ENCODE measurements at places on chromosomes 16 and 17.

DNA sequence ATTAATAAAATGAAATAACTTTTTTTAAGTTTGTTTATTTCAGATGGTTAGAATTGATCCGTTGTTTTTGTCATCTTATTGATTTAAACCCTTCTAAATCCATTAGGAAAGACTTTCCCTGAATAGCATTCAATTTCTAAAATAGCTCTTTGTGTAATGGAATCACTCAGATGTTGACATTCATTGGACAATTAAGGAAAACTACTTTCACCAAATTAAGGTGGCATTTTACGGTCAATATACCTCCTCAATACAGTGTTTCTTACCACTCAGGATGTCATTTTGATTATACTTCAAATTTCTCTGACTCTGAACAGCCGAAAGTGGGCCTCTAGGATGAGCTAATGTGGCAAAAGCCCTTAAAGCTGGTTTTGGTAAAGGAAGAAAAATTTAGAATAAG lies 1.8 kb downstream of the ARL6IP1 start:
- DNase-seq, result no peak

DNA sequence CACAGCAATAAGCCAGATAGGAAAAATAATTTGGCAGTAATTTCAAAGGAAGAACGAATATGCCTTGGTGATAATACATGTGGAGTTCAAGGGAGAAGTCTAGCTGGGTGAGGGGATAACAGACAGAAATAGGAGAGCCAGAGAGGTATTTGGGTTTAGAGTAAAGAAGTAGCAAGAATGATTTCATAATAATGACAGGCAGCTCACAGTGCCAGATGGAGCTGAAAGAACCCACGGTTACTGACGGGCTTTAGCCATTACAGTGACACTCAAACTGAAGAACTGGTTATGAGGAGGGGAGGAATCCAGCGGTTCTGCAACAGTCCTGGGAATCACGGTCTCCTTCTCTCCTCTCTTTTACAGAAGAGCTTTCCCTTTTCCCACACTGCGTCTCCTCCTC lies 2.2 kb downstream of the OR4D1 start:
- no peak for DNase-seq

DNA sequence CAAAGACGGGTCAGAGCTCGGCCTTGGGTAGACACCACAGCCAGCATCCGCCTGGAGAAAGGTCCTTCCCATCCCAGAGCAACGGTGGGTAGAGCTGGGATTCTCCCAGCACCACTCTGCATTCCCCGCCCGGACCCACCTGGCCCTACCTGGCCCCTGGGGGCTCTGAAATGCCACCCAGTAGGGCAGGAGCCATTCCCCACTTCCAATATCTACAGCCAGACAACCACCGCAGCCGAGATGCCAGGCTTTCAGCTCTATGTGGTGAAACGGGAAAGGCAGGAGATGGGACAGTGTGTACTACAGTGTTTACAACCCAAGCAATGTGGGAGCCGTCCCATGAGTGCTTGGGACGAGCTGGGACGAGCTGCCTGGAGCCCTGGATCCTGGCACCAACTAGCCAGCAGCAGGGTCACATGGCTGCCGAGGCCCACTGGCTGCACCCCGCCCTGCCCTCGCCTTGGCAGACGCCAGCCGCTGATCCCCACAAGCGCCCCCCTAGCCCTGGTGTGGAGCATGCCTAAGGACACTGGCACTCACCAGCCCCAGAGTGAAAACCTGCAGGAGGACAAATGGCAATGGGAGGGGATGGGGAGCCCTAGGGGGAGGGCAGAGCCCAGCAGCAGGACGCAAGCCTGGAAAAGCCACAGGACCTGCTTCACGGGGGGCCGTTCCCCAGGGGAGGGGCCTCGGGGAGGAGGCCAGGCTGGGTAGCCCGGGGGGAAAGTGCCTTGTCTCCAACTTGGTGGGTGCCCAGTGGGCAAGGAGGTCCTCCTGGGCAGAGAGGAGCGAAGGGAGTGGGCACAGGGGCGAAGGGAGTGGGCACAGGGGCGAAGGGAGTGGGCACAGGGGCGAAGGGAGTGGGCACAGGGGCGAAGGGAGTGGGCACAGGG lies 13.5 kb downstream of the TMC6 start:
- DNase-seq, result no peak

- DNase-seq, result no peak
These were observed 30.9 kb downstream of the IFT140 start for GRCh38 chr16:1580956-1581355.

- no peak for DNase-seq
These were observed 30.8 kb upstream of the CBLN1 start for GRCh38 chr16:49312389-49312985.

- DNase-seq, result no peak
These were observed 90.5 kb downstream of the C16orf78 start for GRCh38 chr16:49464093-49464492.

GRCh38 chr16:4733747-4734062 lies 366 bp downstream of the ANKS3 start:
- peak; percentile 1 for DNase-seq

DNA sequence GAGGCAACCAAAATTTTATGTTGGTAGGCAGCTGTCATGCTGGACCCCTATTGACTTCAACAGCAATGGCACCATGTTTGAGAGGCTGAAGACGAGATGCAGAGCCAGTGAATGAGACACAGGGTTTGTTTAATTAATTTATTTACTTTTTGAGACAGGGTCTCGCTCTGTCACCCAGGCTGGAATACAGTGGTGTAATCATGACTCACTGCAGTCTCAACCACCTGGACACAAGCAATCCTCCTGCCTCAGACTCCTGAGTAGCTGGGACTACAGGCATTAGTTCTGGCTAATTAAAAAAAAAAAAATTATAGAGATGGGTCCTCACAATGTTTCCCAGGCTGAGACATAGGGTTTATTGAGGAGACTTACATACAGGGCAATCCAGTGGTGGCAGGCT lies 36.2 kb upstream of the PPM1D start:
- DNase-seq, result no peak

DNA sequence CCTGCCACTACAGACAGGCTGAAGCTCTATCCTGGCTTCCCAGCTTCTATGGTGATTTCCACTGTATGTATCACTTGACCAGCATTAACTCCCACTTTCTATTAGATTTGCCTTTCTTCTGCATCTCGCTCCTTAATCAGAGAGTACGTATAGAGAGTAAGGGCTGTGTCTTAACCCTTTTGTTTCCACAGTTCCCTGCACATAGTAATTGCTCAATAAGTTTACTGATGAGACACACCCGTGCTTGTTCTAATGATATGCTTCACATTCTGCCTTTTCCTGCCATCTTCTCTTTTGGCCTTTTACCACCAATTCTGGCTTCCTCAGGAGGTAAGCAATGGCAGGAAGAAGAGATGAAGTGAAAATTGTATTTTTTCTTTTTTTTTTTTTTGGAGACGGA lies 20.6 kb upstream of the USP36 start:
- no peak for DNase-seq

DNA sequence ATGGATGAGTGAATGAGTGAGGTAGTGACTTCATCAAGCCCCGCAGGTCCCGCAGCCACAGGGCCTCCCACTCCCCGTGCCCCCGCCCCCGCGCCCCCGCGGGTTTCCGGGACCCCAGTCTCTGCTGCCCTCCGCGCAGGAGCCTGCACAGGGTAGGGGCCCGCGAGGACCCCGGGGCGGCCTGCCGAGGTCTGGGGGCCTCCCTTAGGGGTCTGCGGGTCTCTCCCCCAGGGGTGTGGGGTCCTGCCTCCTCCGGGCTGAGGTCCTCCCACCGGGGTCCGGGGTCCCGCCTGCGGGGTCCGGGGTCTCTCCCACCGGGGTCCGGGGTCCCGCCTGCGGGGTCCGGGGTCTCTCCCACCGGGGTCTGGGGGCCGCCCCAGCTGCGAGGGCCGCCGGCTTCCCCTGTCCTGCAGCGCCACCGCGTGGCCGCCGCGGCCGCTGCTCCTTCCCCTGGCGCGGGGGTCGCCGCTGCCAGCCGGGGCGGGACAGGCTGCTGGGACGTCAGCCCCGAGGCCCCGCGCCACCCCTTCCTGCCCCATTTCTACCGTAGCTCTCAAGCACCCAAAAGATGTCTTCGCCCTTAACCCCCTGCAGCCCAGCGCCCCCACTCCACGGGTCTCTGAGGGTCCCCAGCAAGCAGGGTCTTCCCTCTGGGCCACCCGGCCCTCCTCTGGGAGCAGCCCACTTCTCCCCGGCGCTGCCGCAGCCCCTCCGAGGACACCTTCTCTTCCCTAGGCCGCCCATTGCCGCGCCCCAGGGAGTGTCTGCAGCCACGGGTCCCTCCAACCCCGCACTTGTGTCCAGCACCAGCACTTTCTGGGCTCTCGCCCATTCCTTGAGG lies 10.4 kb upstream of the CHMP6 start:
- DNase-seq, result no peak

- no peak for DNase-seq
These were observed 13.7 kb upstream of the LDHD start for GRCh38 chr16:75130150-75130771.

DNA sequence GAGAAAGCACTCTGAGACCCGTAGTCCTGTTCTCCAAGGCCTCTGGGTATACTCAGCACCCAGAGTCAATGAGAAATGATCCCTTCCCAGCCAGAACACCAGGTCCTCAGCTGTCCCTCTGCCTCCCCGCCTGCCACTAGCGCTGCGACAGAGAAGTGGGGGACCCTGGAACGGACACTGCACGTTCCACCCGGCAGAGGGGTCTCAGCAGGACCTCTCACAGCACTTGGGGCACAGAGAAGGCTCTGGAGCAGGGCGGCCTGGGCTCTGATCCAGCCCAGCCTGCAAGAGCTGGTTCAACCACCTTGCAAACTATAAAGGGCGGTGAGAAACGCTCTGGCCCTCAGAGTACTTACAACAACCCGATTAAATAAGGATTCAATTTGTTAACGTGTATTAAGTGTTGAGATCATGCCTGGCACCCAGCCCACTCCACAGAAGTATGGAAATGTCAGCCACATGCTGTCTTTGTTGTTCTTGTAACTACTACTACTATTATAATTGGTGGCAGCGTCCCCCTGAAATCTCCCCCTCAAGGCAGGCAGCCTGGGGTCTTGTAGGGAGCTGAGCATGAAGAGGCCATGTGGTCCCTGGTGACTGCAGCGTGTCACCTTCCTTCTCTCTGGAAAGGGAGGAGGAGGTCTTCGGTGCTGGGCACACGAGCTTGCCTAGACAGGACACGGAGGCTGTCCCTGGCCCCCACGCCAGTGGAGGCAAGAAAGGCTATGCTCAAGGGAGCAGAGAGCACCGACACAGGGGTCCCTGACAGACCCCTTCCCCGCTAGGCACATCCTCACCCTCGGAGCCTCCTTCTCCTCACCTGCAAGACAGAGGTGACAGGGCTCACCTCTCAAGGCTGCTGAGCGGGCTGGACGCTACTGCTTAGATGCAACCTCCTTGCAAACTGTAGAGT lies 2.4 kb downstream of the OSGIN1 start:
- DNase-seq, result peak; percentile 55

DNA sequence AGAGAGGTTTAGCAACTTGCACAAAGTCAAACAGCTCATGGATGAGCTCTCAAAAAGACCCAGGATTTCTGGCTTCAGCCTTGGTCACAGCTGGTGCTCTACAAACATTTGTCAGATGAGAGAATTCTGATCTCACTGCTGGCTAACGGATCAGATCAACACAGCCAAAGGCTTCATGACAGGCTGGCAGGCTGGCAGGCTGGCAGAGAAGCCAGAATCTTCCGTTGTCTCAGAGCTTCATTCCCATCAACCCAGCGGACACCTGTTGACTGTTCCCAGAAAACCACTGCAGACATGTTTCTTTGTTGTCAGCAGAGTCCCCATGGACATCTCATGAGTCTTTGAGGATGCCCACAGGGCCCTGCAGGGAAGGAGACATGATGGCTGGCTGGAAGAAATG lies 303.8 kb upstream of the ASIC2 start:
- no peak for DNase-seq

DNA sequence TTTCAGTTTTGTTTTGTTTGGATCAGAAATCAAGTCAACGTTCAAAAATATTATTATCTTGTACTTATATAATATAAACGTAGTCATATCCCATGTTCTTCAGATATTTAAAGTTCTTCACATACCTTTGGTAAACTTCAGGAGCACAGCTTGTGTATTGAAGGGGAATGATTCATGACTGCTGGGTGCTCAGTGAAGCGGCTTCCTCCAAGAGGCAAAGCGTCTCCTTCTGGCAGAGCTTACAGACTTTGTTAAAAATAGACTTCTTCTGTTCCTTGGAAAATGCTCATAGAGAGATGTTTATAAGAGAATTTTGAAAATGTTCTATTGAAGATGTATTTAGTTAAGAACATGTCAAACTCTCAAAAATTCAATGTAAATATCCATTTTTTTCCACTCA lies 155.6 kb upstream of the CNTNAP4 start:
- no peak for DNase-seq

DNA sequence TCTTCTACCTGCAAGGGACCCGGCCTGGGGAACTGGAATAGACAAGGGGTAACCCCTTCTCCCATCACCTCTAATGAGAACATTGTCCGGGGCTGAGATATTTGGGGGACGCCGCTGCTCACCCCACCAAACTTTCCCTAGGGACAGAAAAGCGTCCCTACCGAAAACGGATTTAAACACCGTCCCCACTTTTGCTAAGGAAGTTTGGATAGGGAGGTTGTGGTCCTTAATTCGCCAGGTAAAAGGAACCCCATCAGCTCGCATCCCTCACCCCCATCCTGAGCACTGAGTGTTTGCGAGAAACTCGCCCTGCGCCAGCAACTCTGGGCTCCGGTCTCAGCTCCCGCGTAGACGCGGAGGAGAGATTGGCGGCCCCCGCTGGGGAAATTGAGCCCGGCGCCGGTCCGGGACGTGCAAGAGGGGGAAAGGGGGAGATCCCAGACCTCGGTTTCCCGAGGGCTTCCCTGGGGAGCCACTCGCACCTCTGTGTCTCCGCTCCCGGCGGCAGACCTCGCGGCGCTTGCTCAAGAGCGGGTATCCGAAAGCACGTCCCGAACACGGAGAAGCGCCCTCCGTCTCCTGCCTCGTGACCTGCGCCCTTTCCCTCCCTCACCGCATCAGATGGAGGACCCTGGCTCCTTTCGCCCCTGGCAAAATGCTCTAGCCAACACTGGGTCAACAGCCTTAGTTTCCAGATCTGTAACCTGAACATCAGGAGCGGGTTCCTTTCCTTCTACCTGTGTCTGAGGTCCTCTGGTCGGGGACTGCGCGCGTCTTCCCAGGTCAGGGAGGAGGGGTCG lies 3.1 kb upstream of the SOX9 start:
- DNase-seq, result no peak

DNA sequence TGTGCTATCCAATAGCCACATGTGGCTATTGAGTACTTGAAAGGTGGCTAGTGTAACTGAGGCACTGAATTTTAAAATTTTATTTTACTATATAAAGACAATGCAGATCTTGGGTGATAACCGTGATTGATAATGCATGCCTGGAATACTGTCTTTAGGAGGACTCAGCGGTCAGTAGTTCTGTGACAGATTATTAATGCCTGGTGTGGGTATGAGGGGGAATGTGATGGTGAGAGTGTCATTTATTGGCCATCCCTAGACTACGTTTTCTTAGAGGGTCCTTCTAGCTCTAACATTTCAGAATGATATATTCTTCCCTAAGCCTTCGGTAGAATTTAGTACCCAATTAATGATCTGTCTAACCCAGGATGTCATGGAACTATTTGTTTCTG lies 157.6 kb downstream of the CPPED1 start:
- DNase-seq, result no peak

DNA sequence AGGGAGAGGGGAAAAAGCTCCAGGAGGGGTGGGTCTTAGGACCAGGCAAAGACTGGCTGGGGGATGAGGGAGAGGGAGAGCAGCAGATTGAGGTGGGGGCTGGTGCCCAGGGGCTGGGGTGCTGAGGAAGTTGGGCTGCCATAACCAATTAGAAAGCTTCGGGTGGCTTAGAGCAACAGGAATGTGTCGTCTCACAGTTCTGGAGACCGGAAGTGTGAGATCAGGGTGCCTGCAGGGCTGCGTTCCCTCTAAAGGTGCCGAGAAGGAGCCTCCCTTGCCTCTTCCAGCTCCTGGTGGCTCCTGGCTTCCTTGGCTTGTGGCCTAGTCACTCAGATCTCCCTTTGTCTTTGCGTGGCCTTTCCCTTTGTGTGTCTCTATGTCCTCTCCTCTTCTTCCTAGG lies 2.2 kb downstream of the IL34 start:
- DNase-seq, result no peak
